ENCODE measurements at places on chromosomes 5 and 9. TPM values are rescaled to one million over a fixed set of nuclear protein-coding genes. Genes with fewer than 3 reads are reported as not detected.

The OBP2A gene
- total RNA-seq: not detected

DNA sequence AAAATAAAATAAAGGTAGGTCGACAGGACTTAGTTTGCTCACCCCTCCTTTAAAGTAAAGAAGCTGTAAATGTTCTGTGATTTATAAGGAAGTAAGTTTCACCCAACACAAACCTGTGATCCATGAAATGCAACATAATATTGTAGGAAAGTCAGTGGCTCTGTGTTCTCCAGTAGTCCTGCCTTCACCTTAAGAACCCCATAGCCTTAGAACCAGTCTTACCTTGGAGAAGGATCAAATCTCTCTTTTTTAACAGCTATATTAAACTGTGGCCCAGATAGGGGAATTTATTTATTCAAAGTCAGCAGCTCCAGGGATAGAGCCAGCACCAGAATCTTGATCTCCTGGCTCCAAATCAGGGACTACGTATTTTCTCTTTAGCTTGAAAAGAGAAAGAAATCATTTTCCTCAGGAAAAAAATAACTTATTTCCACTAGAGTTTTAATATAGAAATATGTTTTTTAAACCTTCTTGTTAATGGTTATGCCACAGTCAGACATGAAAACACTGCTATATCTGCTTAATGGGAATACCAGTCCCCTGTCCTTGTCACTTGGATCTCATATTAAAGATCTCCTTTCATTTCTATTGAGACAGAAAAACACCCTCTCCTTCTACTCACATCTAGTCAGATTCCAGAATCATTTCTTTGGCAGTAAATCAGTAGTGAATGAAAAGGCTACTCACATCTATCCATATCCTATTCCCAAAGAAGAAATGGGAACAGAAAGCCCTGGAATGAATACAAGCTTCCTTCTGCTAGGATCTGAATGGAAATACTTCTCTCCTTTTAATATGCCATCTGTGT is 269.2 kb upstream of the TNC start:
- ATAC-seq: no peak

GRCh38 chr5:132090107-132090506 is 16.5 kb downstream of the CSF2 start:
- no peak for ATAC-seq

- ATAC-seq: no peak
Observed at GRCh38 chr5:60352992-60353599, 346.9 kb downstream of the DEPDC1B start.

The HAPLN1 gene
- total RNA-seq: 0.04 TPM

The SLC6A18 gene
- not detected for total RNA-seq

The TYRP1 gene
- total RNA-seq: not detected

DNA sequence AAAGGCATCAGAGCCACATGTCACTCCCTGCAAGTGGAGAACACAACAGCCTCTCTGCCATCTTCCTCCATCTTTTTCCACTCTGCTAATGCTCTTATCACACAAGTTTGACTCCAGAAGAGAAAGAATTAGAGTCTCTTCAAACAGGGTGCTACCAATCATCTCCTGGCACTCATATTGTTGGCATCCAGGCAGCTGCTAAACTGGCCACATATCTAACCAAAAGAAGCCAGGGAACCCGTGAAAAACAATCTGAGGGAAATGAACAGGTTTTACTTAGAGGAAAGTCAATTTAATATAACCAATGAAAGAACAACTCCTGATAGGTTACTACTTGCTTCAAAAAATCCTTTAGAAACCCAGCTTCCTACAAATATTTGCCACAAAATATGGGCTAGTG is 117.2 kb downstream of the SLC25A46 start:
- ATAC-seq: no peak

GRCh38 chr5:160159991-160160792 is 40.9 kb upstream of the PWWP2A start:
- no peak for ATAC-seq

DNA sequence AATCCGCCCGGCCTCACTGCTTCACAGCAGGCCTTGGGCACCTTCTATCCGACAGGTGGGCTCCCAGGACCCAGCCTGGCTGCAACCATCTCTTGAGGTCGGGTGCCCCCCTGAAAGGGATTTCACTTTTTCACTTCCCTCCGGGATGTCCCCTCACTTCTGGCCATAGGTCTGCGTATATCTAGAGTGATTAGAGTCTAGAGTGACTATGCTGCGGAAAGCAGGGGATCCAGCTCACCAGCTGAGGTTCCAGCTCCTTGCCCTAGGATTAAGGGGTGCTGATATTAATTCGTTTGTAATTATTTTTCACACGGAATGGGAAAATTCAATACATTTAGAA is 3.1 kb downstream of the DMRT2 start:
- ATAC-seq: no peak

Data from motor neuron (in vitro differentiated cells).